ENCODE measurements at places on chromosomes 11 and 22.

DNA sequence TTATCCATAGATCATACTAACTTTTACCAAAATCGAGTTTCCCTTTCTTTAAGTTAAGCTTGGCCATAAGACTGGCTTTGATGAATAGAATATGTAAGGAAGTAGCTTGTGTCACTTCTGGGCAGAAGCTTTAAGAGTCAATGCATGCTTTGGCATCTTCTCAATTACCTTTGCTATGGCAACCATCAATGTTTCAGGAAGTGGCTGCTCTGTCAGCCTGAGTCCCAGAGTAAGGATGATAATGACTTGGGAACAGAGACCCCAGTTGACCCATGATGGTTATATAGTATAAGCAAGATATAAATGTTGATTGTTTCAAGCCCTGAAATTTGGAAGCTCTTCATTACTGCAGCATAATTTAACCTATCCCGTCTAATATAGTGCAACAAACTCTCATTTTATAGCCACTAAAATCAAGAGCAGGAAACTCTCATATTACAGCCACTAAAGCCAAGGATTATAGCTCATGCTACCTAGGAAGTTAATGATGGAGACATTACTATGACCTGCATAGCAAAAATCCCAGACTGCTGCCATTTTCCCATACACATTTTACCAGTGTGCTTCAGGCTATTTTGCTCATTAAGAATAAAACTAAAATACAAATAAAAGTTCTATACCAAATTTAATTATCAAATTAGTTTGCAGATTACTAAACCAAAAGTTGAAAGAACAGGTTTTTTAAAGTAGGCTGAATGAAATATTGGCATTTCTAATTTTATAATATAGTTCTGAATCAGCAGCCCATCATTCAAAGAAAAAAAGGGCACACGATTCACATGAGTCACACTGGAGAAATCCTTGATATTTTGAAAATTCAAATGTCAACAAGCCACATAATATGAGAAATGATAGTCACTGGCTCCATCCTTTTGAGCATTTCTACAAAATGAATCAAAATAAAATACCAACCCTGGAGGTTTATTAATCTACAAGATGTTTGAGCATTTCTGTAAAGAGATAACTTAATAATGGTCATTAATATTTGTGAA lies 23.8 kb downstream of the FSHB start:
- no peak for DNase-seq

DNA sequence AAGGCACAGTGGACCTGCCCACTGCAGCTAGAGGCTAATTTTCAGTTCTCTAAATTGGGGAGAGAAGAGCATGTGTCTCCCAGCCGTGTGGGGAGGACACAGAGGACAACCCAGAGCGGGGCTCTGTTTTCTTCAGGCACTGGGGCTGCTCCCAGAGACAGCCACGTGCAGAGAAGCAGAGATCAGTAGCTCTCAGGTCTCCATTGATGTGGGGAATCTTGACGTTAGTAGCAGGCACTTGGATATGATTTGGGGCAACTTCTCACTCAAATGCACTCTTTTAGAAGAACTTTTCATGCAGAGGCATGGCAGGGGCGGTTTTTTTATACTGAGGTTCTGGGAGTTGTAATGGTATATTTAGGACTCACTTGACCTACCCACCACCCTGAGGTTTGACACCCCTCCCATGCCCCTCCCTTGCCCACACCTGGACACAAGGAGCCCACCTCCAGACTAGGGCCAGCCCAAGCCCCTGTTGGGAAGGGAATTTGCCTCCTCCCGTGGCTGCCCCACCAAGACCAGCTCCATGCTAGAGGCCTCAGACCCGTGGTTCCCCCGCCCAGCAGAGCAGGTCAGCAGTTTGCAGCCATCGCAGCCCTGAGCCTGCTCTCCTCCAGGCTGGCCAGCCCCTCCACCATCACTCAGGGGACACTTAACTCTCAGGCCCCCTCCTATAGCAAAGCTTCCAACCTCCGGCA lies 94.2 kb upstream of the RTL6 start:
- no peak for DNase-seq

- DNase-seq, result peak; percentile 75
Measured at GRCh38 chr11:75733431-75734107, 15.9 kb downstream of the MOGAT2 start.

- peak; percentile 42 for DNase-seq
Measured at GRCh38 chr11:95256321-95256779, 25.3 kb upstream of the SESN3 start.

DNA sequence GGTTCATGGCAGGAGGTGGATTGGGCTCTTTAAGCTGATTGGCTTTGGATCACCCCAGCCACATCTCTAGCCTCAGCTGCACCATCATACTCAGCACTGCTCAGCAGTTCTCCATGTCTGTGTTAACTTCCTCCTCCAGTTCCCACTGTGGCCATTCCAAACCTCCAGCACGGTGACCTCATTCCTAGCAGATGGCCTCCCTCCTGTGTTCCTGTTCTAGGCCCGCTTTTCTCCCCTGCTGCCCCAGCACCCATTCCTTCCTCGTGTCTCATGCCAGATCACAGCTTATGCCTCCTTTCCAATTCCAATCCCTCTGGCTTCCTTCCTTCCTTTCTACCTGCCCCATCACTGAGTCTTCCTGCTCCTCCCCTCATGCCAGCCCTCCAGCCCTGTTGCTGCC lies 96.1 kb downstream of the MICAL2 start:
- no peak for DNase-seq

DNA sequence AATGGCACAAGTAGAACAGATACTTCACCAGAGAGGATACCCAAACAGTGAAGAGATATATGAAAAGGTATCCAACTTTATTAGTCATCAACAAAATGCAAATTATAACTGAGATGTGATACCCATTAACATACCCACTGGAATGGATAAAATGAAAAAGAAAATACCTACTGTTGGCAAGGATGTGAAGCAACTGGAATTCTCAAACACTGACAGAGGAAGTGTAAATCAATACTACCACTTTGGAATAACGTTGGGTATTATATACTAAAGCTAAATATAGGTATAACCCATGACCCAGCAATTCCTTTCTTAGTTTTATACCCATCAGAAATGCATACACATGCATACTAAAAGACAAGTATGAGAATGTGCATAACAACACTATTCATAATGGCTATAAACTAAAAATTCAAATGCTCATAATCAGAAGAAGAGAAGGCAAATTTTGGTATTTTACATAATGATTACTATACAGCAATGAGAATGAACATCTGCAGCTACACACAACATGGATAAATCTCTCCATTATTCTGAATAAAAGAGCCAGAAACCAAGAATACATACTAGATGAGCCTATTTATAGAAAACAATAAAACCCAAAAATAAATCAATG lies 80.6 kb downstream of the RPL27A start:
- no peak for DNase-seq

GRCh38 chr11:60874421-60875365 lies 7.4 kb downstream of the ZP1 start:
- no peak for DNase-seq

GRCh38 chr11:68601147-68601546 lies 83.2 kb upstream of the GAL start:
- no peak for DNase-seq

- DNase-seq, result no peak
Measured at GRCh38 chr22:16957781-16958180, 50.2 kb downstream of the GAB4 start.

DNA sequence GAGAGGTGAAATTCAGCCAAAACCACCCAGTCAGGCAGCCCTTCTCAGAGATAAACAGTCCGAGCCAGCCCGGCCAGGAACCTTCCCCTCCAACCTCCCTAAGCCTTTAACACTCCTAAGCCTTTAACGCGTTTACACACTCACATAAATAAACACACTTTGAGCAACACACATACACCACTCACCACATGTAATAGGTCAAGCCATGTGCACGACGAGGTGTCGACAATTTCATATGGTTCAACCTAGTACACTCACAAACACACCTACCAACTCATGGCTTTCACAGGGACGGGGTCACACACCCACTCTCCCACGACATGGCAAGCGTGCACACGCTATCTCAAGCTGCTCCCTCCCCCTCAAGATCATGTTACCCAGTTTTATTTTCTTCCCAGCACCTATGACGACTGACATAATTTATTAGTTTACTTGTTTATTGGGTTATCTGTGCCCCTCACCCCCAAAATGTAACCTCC lies 15.5 kb downstream of the SLC43A1 start:
- DNase-seq, result no peak

GRCh38 chr11:118224511-118225188 lies at the start of gene JAML:
Gene JAML (minus strand): TSS chr11:118225011. CDS start chr11:118214866, 10,145 bp downstream.
- DNase-seq, result no peak

DNA sequence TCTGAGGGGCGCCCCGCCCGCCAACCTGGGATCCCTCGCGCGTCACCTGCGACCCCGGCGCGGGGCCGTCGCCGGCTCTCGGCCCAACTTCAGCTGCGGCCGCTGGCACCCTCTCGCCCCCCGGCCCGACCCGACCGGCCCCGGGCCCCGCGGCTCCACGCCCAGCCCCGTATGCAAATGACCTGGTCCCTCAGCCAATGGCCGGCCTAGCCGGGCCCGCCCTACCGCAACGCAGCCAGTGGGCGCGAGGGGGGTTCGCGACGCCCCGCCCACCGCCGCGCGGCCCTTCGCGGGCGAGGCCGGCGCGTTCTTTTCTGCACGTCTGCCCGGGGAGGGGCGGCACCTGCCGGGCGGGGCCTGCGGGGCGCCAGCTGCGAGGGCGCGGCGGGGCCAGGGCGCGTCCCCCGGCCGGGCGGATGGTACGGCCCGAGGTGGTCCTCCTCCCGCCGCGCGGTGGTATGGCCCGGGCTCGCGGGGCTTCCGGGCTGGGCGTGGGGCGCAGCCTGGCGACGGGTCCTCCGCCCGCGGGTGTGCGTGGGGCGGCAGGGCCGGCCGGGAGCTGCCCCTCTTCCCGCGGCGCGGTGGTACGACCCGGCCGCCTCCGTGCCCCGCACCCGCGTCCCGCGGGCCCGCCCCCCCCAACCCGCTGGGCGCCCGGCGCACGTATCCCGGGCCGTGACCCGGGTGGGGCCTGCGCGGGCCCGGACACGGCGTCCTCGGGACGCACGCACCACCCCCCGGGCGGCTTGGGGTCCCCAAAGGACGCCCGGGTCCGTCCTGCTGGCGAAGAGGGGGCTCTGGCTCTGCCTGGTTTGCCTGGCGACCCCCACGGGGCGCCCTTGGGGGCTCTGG lies 7.7 kb upstream of the PHRF1 start:
- peak; percentile 93 for DNase-seq

DNA sequence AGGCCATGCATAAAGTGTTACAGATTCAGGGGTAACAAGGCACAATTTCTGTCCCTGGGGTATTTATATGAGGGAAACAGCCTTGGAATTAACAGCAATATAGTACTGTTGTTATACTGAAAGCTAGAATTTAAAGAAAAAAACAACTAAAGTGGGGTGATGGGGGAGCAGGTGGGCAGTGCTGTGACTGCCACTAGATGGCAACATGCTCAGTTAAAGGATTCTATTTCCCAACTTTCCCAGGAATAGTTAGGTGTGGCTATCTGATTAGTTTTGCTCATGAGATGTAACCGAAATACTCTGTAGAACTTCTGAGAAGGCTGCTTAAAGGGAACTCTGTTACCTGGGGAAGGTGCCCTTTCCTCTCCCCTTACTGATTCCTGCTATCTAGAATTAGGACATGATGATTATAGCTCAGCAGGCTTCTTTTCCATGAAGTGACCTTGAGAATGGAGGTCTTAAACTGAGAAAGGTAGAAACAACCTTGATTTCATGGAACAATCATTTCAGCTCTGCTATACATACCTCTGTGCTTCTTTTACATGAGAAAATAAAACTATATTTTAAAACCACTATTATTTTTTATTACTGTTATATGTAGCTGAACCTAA lies 102.6 kb downstream of the RELT start:
- DNase-seq, result no peak

GRCh38 chr11:12642040-12642439 lies 32.2 kb upstream of the TEAD1 start:
- no peak for DNase-seq

DNA sequence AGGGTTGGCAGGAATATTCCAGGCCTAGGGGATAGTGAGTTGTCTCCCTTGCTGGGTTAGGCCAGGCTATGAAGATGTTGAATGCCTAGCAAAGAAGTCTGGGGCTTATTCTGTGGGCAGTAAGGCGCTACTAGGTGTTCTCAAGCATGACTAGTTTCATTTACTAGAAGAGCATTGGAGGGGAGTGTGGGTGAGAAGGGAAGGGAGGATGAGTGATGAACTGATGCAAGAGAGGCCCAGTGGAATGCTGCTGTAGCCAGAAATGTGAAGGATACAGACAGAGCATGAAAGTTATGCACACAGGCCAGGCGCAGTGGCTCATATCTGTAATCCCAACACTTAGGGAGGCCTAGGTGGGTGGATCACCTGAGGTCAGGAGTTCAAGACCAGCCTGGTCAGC lies 33.5 kb downstream of the POU2F3 start:
- no peak for DNase-seq

GRCh38 chr22:39434243-39434653 lies 22.6 kb upstream of the MGAT3 start:
- DNase-seq, result no peak

DNA sequence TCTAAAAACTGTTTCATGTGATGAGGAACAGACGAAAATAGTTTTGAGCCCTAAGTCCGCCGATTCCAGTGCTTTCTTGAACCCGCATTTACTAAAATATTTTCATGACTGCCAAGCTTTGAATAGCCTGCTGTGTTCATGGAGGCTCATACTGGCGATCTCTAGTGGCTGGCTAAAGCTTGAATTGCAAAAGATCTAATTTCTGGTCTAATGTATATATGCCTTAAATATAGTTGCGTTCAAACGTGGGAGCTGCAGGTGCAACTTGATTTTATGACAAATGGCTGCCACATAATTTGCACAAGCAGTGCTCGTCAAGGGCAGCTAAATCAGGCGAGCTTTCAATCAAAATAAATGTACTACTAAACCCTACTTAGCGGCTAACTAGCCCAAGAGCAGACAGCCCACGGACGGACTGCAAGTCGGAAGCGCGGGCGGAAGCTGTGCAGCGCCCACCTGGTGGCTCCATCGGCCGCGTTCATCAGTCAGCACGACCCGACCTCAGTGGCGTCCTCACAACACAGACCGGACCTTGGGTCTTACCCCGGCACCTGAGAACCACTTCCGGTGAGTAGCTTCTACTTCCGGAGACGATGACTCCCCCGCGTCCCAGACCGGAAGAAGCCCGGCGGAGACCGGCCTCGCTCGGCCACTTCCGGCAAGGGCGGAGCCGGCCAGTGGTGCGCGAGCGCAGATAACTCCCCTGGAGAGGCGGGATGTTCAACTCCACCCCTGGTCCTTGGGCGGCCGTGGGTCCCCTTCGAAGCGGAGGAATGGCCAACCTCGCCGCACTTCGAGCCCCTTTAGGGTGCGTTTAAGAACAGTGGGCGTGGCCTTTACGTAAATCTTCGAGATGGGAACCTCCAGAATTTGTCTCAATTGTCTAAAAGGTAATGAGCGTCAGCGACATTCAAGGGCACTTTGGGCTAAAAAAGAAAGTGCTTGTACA lies 6.1 kb downstream of the RPL27A start:
- peak; percentile 97 for DNase-seq

GRCh38 chr11:73040046-73040445 lies 102.1 kb downstream of the FCHSD2 start:
- no peak for DNase-seq

- no peak for DNase-seq
Measured at GRCh38 chr11:85359859-85360258, 267.3 kb downstream of the DLG2 start.

- DNase-seq, result peak; percentile 87
Measured at GRCh38 chr22:31350410-31350863, 4.3 kb upstream of the PATZ1 start.

GRCh38 chr22:28014211-28015045 lies 95.4 kb upstream of the PITPNB start:
- DNase-seq, result peak; percentile 14
